RCC 7860 (cell line): ENCODE measurements at places on chromosomes 1 and 21.
A peak's percentile ranks its signal among the peaks of the same experiment; 100 is the strongest.

GRCh38 chr1:217180443-217180842 is 450.4 kb downstream of the GPATCH2 start:
- no peak for DNase-seq

- DNase-seq, result no peak
These were observed 90.2 kb upstream of the RUNX1 start for GRCh38 chr21:35139382-35139715.

DNA sequence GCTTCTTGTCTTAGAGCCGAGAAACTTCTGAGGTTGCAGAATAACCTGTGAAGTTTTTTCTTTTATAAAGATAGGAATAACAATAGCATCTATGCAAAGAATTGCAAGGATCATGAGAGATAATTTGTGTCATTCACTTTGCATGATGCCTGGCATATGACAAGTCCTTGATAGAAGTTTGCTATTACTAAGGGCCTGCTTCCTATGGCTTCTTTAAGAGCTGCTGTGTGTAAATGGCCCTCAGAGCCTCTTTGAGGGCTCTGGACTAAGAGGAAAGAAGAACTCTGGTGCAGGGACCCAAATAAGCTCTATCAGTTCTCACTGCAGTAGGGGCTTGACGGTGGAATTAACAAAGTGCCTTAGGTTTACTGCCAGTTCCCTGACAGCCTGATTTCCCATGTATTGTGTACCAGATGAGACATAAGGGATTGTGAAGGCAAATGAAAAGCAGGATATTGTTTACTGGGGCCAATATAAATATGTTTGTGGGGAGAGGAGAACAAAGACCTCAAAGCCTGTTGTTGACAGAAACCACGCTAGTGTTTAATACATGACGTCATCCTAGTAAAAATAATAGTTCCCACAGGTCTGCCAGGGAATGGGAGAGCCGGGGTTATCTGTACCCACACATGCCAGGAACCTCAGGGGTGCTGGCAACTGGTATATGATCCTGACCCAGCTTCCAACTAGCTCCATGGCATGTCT is 131.2 kb upstream of the UBE2U start:
- DNase-seq, result no peak

- DNase-seq, result no peak
These were observed 120.1 kb downstream of the ASTN1 start for GRCh38 chr1:177044390-177044789.

DNA sequence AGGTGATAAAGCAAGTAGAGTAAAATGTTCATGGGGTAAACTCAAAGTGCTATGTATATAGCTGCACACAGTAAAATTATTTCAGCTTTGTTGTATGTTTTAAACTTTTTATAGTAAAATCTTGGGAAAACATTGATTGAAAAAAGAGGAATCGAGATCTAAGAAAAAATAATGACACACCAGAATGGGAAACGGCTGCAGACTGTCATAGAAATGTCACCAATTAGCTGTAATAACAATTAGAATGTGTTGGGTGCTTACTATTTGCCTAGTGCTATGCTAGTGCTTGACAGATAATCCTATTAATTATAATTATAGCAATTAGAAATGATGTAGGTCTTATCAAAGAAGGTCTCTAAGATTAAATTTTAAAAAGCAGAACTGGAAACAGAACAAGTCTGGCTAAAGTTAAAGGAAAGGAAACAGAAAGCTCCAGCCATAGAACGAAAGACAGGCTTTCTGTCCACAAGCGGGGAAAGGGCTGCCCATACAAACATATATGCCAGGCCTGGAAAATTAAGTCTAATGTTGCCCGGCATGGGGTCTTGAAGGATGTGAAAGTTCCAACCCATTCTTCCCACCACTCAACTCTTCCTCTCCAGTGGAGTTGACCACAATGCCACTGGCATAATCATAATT is 5.0 kb downstream of the PCNX2 start:
- no peak for DNase-seq

DNA sequence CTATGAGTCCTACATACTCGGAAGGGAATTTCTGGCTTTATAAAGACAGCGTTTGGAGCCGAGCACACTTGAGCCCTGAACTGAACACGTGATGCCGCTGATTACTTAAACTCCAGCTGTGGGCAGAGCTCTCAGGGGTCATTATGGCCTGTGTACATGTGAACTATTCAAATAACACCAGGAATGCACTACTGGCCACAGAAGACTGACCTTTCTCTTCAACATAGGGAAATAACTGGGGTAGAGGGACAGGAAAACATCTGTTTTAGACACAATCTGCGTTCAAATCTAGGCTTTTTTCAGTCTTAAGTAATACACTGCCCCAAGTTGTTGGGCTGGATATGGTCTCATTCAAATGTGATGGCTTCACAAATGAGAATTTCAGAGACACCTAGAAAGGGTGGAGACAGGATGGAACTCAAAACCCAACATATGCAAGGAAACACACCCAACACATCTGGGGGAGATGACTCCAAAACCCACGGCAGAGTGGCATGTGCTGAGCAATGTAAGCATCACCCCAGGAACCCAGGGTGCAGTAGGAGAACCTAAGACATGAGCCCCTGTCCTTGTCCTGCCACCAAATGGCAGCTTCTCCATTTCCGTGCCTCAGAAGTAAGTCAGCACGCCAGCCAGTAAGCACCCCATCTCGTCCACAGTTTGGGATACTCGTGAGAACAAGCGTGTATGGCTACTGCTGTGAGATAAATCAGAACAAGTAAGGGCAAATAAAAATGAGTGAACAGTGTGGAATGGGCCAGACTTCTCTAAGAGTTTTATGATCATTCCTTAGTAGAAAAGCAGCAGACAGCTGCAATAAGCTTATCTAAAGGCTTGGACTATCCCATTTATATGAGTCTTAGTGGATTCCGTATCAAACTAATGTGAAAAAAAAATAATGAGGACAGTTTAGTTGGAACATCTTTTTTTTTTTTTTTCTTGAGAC is 24.9 kb downstream of the NID1 start:
- no peak for DNase-seq

DNA sequence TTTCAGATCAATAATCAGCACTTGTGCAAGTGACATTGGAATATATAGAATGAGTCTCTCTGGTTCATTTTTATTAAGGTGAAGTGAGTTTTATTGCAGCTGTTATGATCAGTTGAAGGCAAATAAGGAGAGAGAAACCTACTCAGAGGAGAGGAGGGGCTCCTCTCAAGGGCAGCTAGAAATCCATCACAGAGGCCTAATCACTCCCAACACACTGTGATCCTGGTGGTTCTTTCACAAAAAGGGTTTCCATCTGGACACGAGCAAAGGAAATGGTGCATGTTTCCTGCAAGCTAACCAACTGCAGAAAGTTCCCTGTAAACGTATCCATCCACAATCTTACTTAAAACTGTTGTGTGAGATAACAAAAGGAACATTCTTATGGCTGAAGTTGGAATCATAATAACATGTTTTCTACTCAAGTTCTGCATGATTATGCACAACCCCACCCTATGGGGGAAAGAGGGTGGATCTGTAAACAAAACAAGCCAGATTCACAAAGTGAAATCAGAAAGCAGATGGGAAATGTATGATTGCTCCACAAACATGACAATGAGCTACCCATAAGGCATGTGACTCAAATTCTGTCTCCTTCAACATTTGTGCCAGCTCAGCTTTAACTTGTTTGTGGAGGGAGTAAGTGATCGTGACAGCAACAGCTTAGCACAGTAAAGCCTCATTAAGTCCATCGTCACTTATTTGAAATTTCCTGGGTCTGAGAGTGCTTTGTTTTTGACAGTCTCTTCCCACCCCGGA is 141.2 kb upstream of the ST6GALNAC5 start:
- no peak for DNase-seq

- no peak for DNase-seq
These were observed 19.5 kb downstream of the MAP3K7CL start for GRCh38 chr21:29149808-29150425.

GRCh38 chr21:38301321-38302214 is 44.8 kb downstream of the KCNJ15 start:
- no peak for DNase-seq

- DNase-seq, result no peak
These were observed 92.7 kb upstream of the C1orf174 start for GRCh38 chr1:3992746-3993145.

- no peak for DNase-seq
These were observed 36.6 kb upstream of the WNT2B start for GRCh38 chr1:112472142-112472541.

DNA sequence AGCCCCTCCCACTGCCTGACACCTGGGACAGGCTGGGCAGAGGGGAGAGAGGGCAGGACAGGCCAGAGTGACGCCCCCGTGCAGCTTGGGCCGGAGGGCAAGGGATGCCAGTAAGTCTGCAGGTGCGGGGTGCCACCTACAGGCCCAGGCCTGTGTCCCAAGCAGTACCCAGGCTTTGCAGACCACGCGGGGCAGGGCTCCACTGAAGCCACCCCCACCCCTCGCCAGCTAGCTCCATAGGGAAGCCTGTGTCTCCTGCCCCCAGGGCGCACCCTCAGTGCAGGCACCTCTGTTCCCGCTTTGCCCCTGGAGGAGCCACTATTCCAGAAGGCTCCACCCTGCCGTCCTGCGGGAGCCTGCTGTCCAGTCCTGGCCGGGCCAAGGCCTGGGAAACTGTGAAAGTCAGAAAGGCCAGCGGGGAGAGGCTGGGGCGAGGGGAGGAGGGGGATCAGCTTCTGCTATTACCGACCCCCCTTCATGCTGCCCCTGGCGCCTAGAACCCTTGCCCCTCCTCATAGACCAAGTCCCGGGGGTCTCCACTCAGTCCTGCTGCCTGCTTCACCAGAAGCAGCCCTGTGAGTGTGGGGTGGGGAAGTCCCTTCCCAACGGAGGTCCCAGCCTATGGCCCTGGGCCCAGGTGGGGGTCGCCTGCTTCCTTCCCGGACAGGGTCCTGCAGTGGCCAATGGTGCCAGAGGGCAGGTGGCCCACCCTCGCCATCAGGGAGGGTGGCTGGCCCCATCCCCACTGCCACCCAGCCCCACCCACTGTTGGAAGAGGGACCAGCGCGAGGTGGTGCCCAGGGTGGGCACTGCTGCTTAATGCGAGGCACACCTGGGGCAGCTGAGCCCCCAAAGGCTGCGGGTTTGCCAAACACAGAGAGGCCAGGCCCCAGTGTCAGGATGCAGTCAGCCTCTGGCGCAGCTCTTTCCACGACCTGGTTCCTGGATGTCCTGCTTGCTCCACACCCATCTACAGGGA is 54.4 kb downstream of the KCNAB2 start:
- DNase-seq, result no peak

- DNase-seq, result no peak
These were observed 9.1 kb downstream of the LGALS8 start for GRCh38 chr1:236532850-236533249.

- DNase-seq, result no peak
These were observed 3.8 kb downstream of the ATP8B2 start for GRCh38 chr1:154329152-154329521.

DNA sequence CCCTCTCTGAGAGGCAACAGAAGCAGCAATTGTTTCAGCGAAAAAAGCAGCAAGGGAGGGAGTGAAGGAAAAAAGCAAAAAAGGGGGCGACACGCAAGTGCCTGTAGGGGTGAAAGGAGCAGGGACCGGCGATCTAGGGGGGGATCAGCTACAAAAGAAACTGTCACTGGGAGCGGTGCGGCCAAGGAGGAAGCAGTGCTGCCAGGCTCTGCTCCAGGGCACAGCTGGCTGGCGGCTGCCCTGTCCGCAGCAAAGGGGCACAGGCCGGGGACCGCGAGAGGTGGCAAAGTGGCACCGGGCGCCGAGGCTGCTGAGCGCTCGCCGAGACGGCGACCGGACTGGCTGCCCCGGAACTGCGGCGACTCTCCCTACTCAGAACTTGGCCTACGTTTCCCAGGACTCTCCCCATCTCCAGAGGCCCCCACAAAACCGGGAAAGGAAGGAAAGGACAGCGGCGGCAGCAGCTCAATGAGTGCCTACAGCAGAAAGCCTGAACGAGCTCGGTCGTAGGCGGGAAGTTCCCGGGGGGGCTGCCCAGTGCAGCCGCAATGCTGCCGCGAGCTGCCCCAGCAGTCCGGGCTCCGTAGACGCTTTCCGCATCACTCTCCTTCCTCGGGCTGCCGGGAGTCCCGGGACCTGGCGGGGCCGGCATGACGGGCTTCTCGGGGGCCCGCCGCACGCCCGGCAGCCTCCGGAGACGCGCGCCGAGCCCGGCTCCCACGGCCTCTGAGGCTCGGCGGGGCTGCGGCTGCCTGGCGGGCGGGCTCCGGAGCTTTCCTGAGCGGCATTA is 1.0 kb upstream of the CDKN2C start:
- peak; percentile 48 for DNase-seq

GRCh38 chr1:6108937-6109614 is 63.4 kb downstream of the KCNAB2 start:
- DNase-seq, result peak; percentile 29

DNA sequence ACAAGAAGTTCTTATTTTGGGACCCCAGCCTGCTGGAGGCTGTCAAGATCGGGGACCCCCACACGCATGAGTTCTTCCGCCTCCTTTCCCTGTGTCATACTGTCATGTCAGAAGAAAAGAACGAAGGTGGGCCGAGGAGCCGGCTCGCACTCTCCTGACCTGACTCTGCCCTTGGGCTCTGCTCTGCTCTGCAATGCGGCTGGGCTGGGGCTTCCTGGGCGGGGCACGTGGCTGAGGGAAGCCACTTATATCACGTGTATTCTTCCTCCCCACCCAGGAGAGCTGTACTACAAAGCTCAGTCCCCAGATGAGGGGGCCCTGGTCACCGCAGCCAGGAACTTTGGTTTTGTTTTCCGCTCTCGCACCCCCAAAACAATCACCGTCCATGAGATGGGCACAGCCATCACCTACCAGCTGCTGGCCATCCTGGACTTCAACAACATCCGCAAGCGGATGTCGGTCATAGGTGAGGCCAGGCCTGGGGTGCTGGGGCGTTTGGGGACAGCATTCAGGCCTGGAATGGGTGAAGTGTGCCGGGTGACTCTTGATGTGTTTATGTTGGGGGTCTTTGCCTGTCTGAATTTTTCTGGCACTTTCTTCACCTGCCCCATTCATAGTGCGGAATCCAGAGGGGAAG is 17.6 kb downstream of the ATP8B2 start:
- DNase-seq, result no peak

DNA sequence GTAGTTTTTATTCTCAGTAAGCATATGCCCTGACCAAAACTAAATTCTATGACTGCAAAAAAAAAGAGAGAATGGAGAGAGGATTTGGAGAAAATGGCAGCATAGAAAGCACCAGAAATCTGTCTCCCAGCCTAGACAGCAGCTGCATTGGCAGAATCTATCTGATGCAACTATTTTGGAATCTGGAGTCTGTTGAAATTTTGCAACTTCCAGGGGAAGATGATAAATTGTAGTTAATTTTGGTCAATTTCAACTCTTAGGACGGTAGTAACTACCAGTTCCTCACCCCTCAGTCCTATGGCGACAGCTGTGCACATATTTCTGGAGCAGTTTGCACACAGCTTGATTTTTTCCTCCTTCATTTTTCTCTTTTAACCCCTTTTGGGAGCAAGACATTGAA is 10.9 kb downstream of the EXO5 start:
- DNase-seq, result no peak
